ENCODE measurements at places on chromosomes 13 and 19. TPM values are rescaled to one million over a fixed set of nuclear protein-coding genes. Genes with fewer than 3 reads are reported as not detected.

- no peaks in the 10 kb centered on the region for H3K27me3 ChIP-seq
- H3K27ac ChIP-seq, result peak within 1 kb of the TSS; percentile 79
- no peaks in the 10 kb centered on the region for H3K36me3 ChIP-seq
- DNase-seq, result peak; percentile 84
- peaks cover 27% of the 10 kb centered on the region for H3K4me1 ChIP-seq
- H3K4me3 ChIP-seq, result peak within 1 kb of the TSS; percentile 74
Measured at GRCh38 chr19:10010247-10010691, at the start of gene COL5A3. COL5A3 (minus strand) TSS chr19:10010504; CDS start chr19:10010385, 119 bp downstream.

DNA sequence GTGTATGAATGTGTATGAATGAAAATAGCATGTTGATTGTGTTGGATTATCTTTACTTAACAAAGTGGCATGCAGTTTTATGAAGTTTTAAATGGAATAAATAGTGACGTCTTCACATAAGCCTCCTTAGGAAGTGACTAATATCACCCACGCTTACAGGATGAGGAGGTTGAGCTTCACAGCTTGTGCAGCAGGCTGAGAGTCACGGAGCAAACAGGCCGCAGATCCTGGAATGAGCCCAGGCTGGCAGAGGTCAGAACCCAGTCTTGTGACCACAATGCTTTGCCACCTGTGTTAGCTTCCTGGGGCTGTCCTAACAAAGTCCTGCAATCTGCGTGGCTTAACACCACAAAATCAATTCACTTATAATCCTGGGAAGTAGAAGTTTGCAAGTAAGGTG lies 20.8 kb downstream of the LAIR2 start:
- peak; percentile 78 for DNase-seq
- H3K4me1 ChIP-seq, result no peaks in the 10 kb centered on the region
- no peak overlapping the region for H3K27ac ChIP-seq
- no peak overlapping the region for H3K4me3 ChIP-seq

GRCh38 chr13:27383104-27383921 lies 41.1 kb upstream of the GTF3A start:
- H3K36me3 ChIP-seq, result no peaks in the 10 kb centered on the region
- H3K27ac ChIP-seq, result no peak overlapping the region
- no peak overlapping the region for H3K4me3 ChIP-seq
- H3K4me1 ChIP-seq, result no peaks in the 10 kb centered on the region
- H3K27me3 ChIP-seq, result peaks cover 16% of the 10 kb centered on the region

DNA sequence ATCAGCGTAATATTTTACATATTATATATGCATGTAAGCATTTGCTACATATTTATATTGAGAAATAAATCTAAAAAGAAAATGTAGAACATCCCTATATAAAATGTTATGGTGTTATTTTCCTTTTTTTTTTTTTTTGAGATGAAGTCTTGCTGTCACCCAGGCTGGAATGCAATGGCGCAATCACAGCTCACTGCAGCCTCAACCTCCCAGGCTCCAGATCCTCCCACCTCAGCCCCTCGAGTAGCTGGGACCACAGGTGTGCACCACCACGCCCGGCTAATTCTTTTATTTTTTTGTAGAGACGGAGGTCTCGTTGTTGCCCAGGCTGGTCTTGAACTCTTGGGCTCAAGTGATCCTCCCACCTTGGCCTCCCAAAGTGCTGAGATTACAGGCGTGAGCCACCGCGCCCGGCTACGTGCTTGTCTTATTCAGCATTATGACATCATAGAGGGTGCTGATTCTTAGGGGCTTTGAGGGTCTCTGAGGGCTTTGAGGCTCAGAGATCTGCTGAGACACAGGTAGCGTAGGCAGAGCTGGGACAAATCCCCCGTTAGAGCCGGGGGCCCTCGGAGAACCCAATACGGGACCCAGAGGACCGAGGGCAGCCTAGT lies 101.9 kb downstream of the GADD45B start:
- H3K27ac ChIP-seq, result peak overlapping the region; percentile 91
- no peaks in the 10 kb centered on the region for H3K27me3 ChIP-seq
- no peaks in the 10 kb centered on the region for H3K36me3 ChIP-seq
- peaks cover 26% of the 10 kb centered on the region for H3K4me1 ChIP-seq
- H3K4me3 ChIP-seq, result peak overlapping the region; percentile 80

GRCh38 chr13:39336937-39337336 lies 266.1 kb downstream of the LHFPL6 start:
- no peak overlapping the region for H3K27ac ChIP-seq
- H3K27me3 ChIP-seq, result no peaks in the 10 kb centered on the region
- no peaks in the 10 kb centered on the region for H3K36me3 ChIP-seq
- no peak overlapping the region for H3K4me3 ChIP-seq
- no peaks in the 10 kb centered on the region for H3K4me1 ChIP-seq

DNA sequence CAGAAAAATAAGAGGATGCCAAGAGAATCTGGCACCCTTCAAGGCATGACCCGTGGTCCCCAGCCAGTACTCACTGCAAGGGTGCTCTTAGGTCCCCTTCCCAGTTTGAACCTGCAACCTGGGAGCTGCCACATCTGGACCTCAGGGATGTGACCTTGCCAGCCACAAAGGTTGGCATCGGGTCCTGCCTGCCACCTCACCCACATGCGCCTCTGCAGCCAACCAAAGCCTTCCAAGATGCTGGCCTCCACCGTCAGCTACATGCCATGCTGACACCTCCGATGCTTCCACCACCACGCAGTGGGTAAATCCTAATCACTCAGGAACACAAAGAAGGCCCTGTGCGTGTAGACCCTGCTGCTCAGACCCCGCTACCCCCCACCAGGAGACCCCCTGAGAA lies 35.1 kb downstream of the ELL start:
- peak overlapping the region; percentile 77 for H3K27ac ChIP-seq
- H3K36me3 ChIP-seq, result no peaks in the 10 kb centered on the region
- H3K4me1 ChIP-seq, result peaks cover 28% of the 10 kb centered on the region

GRCh38 chr13:21616880-21617279 lies 12.9 kb upstream of the MICU2 start:
- no peaks in the 10 kb centered on the region for H3K4me1 ChIP-seq
- no peak for DNase-seq
- no peaks in the 10 kb centered on the region for H3K36me3 ChIP-seq
- no peak overlapping the region for H3K27ac ChIP-seq
- no peak overlapping the region for H3K4me3 ChIP-seq
- H3K27me3 ChIP-seq, result no peaks in the 10 kb centered on the region

DNA sequence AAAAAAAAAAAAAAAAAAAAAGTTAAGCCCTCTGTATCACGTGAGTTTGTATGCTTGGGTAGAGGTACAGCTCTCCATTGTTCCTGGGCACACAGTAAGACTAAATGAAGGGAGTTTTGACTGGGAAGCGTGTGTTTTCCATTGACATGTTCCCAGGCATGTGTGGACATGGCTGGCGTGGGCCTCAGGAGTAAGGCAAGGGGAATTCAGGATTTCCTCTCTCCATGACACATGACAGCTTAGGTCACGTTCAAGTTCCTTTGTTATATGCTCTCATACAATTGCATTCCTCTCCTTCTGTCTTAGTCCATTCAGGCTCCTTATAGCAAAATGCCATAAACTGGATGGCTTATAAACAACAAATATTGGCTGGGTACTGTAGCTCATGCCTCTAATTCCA lies 17.1 kb upstream of the MAP3K10 start:
- H3K4me3 ChIP-seq, result no peak overlapping the region
- no peak overlapping the region for H3K27ac ChIP-seq
- H3K4me1 ChIP-seq, result peaks cover 6% of the 10 kb centered on the region
- no peaks in the 10 kb centered on the region for H3K36me3 ChIP-seq
- no peaks in the 10 kb centered on the region for H3K27me3 ChIP-seq
- DNase-seq, result no peak

DNA sequence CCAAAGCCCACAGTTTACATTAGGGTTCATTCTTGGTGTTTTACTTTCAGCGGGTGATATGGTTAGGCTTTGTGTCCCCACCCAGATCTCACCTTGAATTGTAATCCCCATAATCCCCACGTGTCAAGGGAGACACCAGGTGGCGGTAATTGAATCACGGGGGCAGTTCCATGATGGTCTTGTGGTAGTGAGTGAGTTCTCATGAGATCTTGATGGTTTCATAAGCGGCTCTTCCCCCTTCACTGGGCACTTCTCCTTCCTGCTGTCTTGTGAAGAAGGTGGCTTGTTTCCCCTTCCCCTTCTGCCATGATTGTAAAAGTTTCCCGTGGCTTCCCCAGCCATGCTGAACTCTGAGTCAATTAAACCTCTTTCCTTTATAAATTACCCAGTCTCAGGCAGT lies 12.0 kb downstream of the FPR2 start:
- no peak overlapping the region for H3K4me3 ChIP-seq
- no peaks in the 10 kb centered on the region for H3K27me3 ChIP-seq
- no peaks in the 10 kb centered on the region for H3K36me3 ChIP-seq
- no peak for DNase-seq
- H3K4me1 ChIP-seq, result no peaks in the 10 kb centered on the region

GRCh38 chr13:88417801-88418200 lies 746.6 kb downstream of the SLITRK5 start:
- H3K36me3 ChIP-seq, result no peaks in the 10 kb centered on the region
- no peak overlapping the region for H3K4me3 ChIP-seq
- no peaks in the 10 kb centered on the region for H3K27me3 ChIP-seq
- DNase-seq, result no peak
- no peaks in the 10 kb centered on the region for H3K4me1 ChIP-seq

GRCh38 chr13:39656325-39656677 lies 839 bp downstream of the COG6 start:
- H3K27me3 ChIP-seq, result no peaks in the 10 kb centered on the region
- DNase-seq, result peak; percentile 36
- peaks cover 13% of the 10 kb centered on the region for H3K36me3 ChIP-seq
- H3K4me1 ChIP-seq, result peaks cover 9% of the 10 kb centered on the region
- peak overlapping the region; percentile 99 for H3K4me3 ChIP-seq
- no peak overlapping the region for H3K27ac ChIP-seq

DNA sequence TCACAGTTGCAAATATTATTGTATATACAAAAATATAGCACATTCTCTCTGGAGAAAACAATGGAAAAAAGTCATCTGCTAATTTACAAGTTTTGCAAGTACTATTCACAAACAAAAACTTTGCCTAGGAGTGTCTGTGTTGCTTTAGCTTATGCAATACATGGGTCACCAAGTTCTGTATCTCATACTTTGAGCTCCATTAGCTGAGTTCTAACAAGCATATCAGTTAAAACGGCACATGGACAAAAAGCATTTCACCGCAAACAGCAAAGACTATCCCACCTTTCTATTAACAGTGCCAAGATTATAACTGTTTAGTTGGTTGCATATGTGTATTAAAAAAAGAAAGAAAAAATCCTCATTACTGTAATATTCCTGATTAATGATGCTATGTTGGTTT lies 4.6 kb downstream of the SPRY2 start:
- H3K36me3 ChIP-seq, result peaks cover 30% of the 10 kb centered on the region
- H3K4me3 ChIP-seq, result peak overlapping the region; percentile 100
- peak overlapping the region; percentile 95 for H3K27ac ChIP-seq
- peak; percentile 57 for DNase-seq
- peaks cover 28% of the 10 kb centered on the region for H3K4me1 ChIP-seq

- H3K4me1 ChIP-seq, result peaks cover 9% of the 10 kb centered on the region
- H3K4me3 ChIP-seq, result peak overlapping the region; percentile 71
- peak; percentile 86 for DNase-seq
- peak overlapping the region; percentile 37 for H3K27ac ChIP-seq
Measured at GRCh38 chr19:55172741-55173140, 6.3 kb upstream of the DNAAF3 start.

- H3K27ac ChIP-seq, result no peak overlapping the region
- peak; percentile 63 for DNase-seq
- H3K27me3 ChIP-seq, result no peaks in the 10 kb centered on the region
- no peak overlapping the region for H3K4me3 ChIP-seq
Measured at GRCh38 chr19:34350161-34350561, 14.8 kb upstream of the GPI start.

- H3K4me1 ChIP-seq, result no peaks in the 10 kb centered on the region
- no peaks in the 10 kb centered on the region for H3K27me3 ChIP-seq
- H3K36me3 ChIP-seq, result peaks cover 2% of the 10 kb centered on the region
- no peak overlapping the region for H3K4me3 ChIP-seq
Measured at GRCh38 chr13:113535381-113535781, 44.9 kb upstream of the DCUN1D2 start.

GRCh38 chr13:106424805-106425204 lies 110.7 kb downstream of the EFNB2 start:
- H3K27ac ChIP-seq, result no peak overlapping the region
- no peak overlapping the region for H3K4me3 ChIP-seq
- H3K27me3 ChIP-seq, result 0 out of 2 replicates have a peak, but pooled peaks cover 7% of the 10 kb centered on the region
- no peaks in the 10 kb centered on the region for H3K36me3 ChIP-seq
- DNase-seq, result no peak
- no peaks in the 10 kb centered on the region for H3K4me1 ChIP-seq

- no peaks in the 10 kb centered on the region for H3K27me3 ChIP-seq
- H3K4me3 ChIP-seq, result peak overlapping the region; percentile 39
- H3K4me1 ChIP-seq, result peaks cover 57% of the 10 kb centered on the region
- H3K27ac ChIP-seq, result peak overlapping the region; percentile 93
- DNase-seq, result peak; percentile 96
Measured at GRCh38 chr19:6103217-6103644, 7.1 kb downstream of the RFX2 start.

DNA sequence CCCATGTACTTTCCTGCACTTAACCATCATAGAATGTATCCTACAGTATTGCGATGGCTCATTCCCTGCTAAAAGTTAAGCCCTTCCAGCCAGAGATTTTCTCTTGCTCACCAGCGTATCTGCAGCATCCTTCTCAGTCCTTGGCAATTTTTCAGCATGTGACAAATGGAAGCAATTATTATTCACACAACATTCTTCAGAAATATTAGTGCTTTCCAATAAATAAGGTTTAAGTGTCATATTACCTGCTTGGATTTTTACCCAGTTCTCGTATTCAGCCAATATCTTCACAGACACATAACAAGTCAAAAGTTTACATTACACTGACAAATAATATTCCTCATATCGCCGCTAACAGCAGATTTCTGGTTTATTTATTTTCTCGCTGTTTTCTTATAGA lies 82.3 kb downstream of the POU4F1 start:
- H3K27me3 ChIP-seq, result no peaks in the 10 kb centered on the region
- no peaks in the 10 kb centered on the region for H3K4me1 ChIP-seq
- DNase-seq, result no peak
- no peak overlapping the region for H3K27ac ChIP-seq

- no peaks in the 10 kb centered on the region for H3K4me1 ChIP-seq
- H3K4me3 ChIP-seq, result no peak overlapping the region
- DNase-seq, result no peak
- no peaks in the 10 kb centered on the region for H3K27me3 ChIP-seq
Measured at GRCh38 chr13:108752276-108752675, 122.9 kb downstream of the MYO16 start.

The HNRNPA1L2 gene
- 1.2 TPM for total RNA-seq

The KLK12 gene
- not detected for total RNA-seq

The S1PR5 gene
- 1.8 TPM for total RNA-seq

The ZNF99 gene
- not detected for total RNA-seq

Measured in GM23248 (cell line).